ENCODE measurements at places on chromosomes 3 and 15.

- DNase-seq: peak; percentile 74
Measured at GRCh38 chr3:53140847-53141845, 10.9 kb upstream of the RFT1 start.

GRCh38 chr15:70219256-70219895 lies 121.7 kb upstream of the TLE3 start:
- no peak for DNase-seq

- DNase-seq: no peak
Measured at GRCh38 chr3:81326245-81326644, 435.2 kb downstream of the GBE1 start.

DNA sequence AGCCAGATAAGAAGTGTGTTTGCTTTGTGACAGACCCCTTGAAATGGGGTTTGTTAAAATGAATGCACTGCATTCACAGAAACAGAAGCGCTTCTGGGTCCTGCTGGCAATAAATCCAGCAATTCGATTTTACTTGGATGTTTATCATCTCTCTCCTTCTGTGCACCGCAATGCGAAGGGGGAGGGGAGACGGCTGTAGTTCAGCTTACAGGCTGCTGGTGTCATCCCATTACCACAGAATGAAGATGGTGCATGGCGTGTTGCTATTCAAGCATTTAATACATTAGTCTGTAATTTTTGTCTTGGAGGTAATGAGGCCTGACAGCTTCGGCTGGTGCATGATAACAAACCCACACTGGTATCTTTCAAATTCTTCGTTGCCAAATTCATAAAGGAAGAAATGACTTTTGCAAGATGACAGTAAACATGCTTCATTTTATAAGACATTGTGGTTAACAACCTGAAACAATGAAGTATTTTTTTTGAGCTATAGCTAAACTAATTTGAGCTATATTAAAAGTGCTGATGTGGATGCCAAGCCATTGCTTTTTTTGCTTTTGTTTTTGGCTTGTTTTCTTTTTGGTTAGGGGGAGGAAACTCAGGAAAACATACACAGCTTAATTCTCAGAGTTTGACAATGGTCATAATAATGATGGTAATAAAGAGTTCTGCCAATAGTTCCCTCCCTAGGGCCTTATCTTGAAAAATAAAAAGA lies 418.3 kb downstream of the OTOL1 start:
- peak; percentile 82 for DNase-seq

GRCh38 chr3:103337179-103337845 lies 902.5 kb downstream of the ZPLD1 start:
- DNase-seq: no peak

DNA sequence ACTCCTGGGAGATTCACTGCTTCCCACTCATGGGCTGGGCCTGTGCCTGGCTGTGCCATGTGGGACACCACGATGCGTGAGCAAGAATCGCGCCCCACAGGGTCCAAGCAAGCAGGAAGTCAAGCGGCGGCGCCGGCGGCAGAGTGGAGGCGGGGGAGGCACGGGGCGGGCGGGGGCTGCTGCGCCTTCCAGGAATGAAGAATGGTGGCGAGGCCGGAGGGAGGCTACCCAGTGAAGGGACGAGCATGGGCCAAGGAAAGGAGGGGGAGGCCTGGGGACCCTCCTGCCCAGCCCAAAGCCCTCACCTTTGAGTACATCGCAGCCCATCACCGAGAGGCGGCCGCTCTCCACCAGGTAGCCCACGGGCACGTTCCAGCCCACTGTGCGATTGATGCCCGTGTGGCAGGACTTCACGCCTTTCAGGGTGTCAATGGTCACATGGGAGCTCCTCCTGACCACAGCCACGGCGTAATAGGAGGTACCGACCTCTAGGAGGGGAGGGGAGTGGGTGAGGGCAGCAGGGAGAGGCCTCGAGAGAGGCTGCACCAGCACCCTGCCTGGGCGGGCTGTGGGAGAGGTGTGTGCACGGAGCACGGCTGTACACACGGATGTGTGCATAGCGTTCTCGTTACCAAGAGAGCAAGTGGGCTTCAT lies 5.5 kb downstream of the MELTF start:
- DNase-seq: no peak

- DNase-seq: no peak
Measured at GRCh38 chr3:36743826-36744225, 20.5 kb downstream of the DCLK3 start.

DNA sequence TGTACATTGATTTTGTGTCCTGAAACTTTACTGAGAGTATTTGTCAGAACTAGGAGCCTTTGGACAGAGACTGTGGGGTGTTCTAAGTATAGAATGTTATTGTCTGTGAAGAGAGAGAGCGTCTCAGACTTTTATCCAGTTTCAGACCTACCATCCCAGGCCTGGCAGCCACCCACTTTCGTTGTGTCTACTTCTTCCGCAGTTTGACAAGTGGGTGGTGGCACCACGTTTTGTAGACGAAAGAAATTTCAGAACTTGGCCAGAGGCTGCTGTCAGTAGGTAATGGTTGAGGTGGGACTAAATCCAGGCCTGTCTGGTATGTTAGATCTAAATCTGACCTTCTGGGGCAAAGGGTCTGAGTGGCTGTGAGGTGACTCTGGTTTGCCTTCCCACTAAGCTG lies 13.4 kb upstream of the TRAK1 start:
- no peak for DNase-seq

DNA sequence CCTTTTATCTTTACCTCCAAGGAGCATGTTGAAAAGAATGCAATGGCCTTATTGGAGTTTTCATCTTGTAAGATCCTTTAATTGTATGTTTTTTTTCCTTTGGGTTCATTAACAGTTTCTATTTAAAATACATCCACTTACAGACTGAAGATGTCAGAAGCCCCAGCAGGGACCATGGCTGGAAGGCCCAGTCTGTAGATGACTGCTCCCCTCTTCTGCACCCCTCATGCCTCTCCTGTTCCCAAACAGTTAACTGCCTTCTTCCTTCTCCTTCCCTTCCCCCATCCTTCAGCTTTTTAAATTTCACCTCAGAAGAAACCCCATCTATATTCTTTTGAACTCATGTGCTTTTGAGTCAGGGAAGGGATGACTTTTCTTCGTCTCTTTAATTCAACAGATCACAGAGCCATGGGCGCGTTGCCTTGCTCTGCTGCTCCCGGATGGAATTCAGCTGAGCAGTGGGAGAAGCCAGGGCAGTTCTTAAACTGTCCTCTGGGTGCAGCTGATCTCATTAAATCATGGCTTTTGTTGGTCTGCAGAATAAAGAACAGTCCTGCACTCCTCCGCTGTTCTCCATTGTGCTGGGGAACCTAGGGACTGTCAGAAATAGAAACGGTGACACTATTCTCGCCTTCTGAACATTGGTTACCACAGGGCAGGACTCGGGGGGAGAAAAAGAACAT lies 71.5 kb upstream of the EIF1B start:
- DNase-seq: peak; percentile 1

DNA sequence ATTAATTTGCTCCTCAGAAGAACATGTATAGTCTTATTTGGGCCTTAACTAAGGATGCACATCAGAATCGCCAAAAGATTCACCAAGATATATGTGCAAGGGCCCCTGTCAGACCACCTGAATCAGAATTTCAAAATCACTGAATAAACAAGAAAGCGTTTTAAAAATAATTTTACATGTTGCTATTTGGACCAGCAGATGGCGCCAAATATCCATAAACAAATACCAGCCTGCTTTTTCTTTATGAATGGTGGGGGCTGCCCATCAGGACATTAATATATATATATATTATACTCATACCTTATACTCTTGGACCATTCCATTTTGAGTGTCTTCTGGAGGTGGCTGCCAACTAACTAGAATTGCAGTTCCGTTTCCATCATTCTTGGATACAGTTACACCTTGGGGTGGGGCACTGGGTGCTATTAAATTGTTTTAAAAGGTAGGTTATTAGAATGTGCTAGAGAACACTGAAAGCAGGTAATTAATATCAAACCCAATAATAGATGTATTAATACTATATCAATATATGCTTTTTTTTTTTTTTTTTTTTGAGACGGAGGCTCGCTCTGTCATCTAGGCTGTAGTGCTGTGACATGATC lies 1108.3 kb downstream of the ROBO1 start:
- peak; percentile 49 for DNase-seq

GRCh38 chr3:127745656-127746399 lies 73.1 kb downstream of the ABTB1 start:
- DNase-seq: no peak

- DNase-seq: peak; percentile 85
Measured at GRCh38 chr3:188531210-188531609, 377.3 kb downstream of the LPP start.

GRCh38 chr15:71051539-71051938 lies 63.7 kb upstream of the THSD4 start:
- DNase-seq: peak; percentile 83

GRCh38 chr3:160808838-160809237 lies 52.8 kb downstream of the PPM1L start:
- DNase-seq: no peak

- peak; percentile 70 for DNase-seq
Measured at GRCh38 chr3:187165144-187165543, 25.8 kb upstream of the RPL39L start.
